Myocyte (in vitro differentiated cells): ENCODE measurements at places on chromosomes 11 and 22.
A peak's percentile ranks its signal among the peaks of the same experiment; 100 is the strongest.

GRCh38 chr11:9651899-9652748, 11.8 kb upstream of the SWAP70 start:
- no peak for DNase-seq

- DNase-seq, result no peak
Observed at GRCh38 chr11:20033806-20034205, 126.5 kb downstream of the DBX1 start.

- no peak for DNase-seq
Observed at GRCh38 chr11:65330544-65330943, 3.1 kb upstream of the DPF2 start.

- no peak for DNase-seq
Observed at GRCh38 chr11:36569095-36569494, 1.3 kb downstream of the RAG1 start.

GRCh38 chr22:19815823-19816290, 38.8 kb downstream of the GNB1L start:
- no peak for DNase-seq

DNA sequence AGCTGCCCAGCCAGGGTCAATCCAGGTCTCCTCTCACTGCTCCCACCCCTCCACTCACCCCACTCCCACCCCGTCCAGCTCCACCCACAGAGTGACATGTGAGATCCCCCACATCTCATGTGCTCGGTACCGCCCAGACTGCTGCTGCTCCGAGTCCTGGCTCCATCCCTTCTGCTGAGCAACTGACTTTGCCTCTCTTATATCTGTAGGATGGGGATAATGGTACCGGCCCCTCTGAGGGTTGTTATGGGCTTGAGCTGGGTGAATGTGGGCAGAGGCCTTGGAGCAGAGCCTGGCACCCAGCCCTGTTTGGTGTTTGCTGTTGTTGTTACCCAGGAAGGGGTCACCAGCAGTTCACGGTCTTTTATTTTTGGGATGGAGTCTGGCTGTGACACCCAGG, 77.0 kb downstream of the ST3GAL4 start:
- peak; percentile 37 for DNase-seq

DNA sequence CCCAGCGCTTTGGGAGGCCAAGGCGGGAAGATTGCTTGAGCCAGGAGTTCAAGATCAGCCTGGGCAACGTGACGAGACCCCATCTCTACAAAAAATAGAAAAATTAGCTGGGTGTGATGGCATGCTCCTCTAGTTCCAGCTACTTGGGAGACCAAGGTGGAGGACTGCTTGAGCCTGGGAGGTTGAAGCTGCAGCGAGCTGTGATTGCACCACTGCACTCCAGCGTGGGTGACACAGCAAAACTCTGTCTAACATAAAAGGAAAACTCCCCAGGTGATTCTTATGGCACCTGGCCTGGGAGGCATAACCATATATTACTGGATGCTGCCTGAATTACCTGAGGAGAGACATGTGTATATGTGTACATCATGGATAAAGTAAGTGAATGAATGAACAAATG, 29.1 kb downstream of the KIAA1671 start:
- DNase-seq, result no peak

GRCh38 chr11:56103210-56103737, at the start of gene OR8H2:
Gene OR8H2, plus strand, starts transcription at chr11:56103687. Its CDS starts 1,356 bp downstream, at chr11:56105043.
- no peak for DNase-seq

DNA sequence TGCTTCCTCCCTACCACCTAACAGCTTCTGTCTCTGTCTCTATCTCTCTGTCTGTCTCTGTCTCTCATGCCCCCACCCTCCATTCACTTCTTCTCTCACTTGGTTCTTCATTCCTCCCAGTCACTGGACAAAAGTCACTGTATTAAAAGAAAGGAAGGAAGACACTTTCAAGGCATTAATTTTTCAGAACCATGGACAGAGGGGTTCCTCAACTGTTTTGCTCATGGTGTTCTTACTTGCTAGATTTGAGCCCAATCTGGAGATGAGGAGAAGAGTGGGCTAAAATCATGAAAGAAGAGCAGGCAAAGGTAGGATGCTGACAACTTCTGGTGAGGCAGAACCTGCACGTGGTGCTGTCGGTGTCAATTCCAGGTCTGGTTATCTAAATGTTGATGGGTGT, 116.7 kb upstream of the LARGE1 start:
- DNase-seq, result no peak

- no peak for DNase-seq
Observed at GRCh38 chr11:121143921-121144320, 42.9 kb downstream of the TECTA start.

DNA sequence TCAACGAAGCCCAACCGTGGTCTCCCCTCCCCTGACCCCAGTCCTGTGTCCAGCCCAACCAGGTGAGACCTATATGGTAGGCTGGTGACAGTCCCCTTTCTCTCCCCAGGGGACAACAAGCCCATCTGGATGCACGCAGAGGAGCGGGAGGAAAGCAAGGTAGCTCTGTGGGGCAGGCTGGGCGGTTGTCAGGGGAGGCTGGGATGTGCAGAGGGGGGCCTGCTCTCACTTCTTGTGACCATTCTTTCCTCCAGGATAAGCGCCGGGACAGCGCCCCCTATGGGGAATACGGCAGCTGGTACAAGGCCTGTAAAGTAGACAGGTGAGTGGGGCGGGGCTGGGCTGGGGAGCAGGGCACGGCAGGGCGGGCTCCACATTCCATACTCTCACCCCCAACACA, 3.5 kb upstream of the RAB1B start:
- DNase-seq, result no peak

GRCh38 chr22:47061226-47061625, 298.8 kb downstream of the TBC1D22A start:
- DNase-seq, result no peak

DNA sequence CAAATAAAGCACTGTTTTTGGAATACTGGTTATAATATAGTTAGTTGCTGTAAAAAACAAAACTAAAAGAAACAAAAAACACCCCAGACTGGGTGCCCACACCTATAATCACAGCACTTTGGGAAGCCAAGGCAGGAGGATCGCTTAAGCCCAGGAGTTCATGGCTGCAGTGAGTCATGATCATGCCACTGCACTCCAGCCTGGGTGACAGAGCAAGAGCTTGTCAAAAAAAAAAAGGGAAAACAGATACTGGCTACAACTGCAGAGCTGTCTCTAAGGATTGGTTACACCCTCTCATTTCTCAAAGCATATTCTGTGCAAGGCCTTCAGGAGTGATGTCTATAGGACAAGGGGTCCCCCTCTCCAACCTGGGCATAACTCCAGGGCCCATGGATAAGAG, 14.6 kb upstream of the STK33 start:
- DNase-seq, result peak; percentile 50

- DNase-seq, result no peak
Observed at GRCh38 chr11:66457826-66458225, 8.9 kb upstream of the PELI3 start.

GRCh38 chr11:124894606-124895430, 2.8 kb downstream of the ROBO4 start:
- DNase-seq, result no peak

DNA sequence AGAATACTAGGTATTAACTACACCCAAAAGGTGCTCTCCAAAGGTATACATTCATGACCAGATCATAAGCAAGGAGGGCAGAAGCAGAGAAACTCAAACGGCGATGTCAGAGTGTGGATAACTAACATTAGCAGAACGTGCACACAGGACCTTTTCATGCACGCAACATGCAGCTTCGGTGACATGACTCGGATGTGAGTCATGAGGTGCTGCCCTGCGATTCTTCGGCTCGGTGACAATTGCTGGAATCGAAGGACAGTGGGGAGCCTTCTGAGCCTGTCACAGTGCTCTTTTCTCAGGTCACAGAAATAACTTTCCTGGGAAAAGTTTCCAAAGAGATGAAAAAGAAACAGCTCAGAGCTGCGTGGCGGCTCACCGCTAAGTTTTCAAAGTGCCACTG, 418.5 kb upstream of the SYN3 start:
- DNase-seq, result no peak

DNA sequence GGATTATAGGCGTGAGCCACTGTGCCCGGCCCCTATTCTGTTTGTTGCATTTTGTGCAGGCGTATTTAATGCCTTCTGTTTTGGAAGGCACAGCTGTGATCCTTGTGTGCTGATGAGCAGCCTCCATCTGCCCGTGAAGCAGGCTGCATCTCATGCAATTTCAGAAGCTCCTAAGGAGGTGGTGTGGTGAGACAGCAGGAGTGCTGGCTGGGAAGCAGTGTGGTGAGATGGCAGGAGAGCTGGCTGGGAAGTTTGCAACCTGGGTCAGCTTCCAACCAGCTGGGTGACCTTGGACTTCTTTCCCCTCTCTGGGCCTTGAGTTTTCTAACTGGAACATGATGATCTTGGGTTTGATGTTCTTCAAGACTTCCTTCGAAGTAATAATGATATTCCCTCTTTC, 525.1 kb downstream of the TBC1D22A start:
- DNase-seq, result no peak

- DNase-seq, result no peak
Observed at GRCh38 chr22:38706901-38707195, 1.1 kb downstream of the GTPBP1 start.

GRCh38 chr22:50105208-50106100, 15.6 kb downstream of the MOV10L1 start:
- no peak for DNase-seq

- DNase-seq, result peak; percentile 71
Observed at GRCh38 chr11:132114185-132114584, 743.8 kb downstream of the NTM start.

GRCh38 chr11:129417458-129417857, 41.8 kb downstream of the BARX2 start:
- DNase-seq, result no peak

- no peak for DNase-seq
Observed at GRCh38 chr11:4496557-4497248, 14.3 kb downstream of the OR52K1 start.

DNA sequence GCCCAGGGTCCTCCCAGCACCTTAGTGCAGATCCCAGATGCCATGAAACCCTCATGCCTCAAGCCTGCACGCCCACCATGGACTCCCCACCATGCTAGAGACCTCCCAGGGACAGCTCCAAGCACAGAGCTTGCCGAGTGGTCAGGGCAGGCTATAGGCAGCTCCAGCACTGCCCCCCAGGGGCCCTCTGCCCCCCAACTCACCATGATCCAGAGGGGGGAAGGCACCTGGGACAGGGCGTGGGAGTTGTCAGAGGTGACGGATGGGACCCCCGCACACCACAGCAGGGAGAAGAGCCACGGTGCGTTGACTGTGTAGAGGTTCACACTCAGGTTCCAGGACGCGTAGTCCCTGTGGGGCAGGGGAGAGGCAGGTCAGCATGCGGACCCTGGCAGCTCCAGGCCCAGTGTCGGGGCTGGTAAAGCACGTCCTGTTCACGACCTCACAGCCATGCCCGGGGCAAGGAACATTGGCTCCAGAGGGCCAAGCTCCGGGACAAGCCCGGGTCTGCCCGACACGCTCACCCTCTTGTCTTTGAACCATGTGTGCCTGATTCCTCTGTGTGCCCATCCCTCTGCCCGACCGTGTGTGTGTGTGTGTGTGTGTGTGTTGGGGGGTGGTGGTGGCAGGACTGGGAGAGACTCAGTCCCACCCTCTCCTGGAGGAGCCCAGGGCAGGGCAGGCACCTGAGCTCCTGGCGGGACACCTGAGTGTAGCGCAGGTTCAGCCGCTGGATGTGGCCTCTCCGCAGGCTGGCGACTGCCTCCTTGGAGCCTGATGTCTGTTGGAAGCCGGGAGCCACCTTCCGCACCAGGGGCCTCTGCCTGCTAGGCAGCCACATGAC, 8.2 kb upstream of the KLHL35 start:
- DNase-seq, result no peak

DNA sequence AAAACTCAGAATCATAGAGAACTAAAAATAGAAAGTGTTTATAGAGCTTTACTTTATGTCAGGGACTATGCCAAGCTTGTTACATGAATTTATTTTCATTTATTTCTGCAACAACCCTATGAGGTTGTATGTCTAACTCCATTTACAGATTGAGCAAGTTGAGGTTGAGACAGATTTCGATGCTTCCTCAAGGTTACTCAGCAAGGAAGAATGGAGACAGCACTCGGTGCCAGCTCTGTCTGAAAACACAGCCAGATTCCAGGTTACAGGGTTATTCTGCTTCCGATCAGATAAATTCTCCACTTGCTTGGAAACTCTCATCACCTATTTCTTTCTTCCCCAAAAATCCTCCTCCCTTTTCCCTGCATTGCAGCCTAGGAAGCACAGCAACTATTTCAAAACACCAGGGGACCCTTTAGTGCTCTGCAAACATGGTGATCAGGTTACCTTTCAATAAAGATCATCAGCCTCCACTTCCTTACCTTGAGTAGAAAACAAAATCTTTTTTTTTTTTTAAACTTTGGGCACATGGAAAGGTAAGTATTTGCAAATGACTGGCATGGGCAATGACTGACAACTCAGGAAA, 7.0 kb downstream of the MMP3 start:
- no peak for DNase-seq

- no peak for DNase-seq
Observed at GRCh38 chr22:37562049-37562875, 2.0 kb downstream of the CDC42EP1 start.

DNA sequence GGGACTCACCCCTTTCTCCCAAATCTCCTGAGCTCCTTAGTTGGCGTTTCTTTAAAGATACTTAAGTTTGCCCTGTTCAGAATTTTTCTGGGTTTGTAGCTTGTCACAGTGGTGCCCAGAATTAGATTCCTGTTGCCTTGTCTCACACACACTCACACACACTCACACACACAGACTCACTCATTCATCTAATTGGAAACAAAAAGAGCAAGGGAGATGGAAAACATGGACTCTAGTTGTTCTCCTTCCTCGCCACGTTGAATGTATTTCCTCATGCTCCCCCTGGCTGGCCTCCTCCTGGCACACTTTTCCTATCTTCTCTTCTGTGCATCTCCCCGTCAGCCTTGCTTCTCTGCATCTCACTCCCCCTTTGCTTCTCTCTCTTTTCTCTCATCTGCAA, 752.3 kb downstream of the NTM start:
- no peak for DNase-seq

DNA sequence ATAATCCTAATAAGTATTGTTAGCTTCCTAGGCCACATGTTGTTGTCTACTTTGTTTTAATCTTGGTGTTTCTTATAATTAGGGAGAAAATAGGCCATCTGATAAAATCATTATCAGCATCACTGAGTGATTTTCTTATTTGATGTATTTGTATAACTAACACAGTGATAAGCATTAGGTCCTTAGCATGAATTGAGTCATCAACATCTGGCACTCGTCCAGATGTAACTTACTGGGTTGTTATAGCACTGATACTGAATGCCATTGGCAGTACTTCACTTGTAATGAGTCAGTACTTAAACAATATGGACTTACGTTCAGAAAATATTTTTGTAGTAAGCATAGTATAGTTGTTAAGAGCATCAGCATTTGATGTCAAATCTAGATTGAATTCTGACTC, 16.2 kb downstream of the API5 start:
- DNase-seq, result no peak

DNA sequence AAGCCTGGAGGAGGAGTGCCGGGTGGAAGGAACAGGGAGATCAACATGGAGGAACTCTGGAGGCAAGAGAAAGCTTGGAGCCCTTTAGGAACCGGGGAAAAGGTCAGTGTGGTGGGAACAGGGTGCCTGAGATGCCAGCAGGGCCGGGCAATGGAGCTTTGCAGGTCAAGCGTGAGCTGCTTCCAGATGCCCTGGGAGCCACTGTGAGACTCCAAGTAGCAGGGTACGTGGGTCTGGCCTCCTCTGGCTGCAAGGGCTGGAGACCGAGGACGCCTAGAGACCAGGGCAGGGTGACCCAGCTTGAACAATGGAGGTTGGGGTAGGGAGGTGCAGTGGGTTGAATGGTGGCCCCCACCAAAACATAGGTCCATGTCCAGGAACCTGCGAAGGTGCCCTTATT, 15.6 kb upstream of the EMID1 start:
- DNase-seq, result no peak

- peak; percentile 26 for DNase-seq
Observed at GRCh38 chr22:50439314-50439870, 35.4 kb downstream of the SBF1 start.

- peak; percentile 77 for DNase-seq
Observed at GRCh38 chr11:128905345-128906184, 14.4 kb downstream of the KCNJ5 start.
